Osteocyte (in vitro differentiated cells): ENCODE measurements at places on chromosomes 1 and 21. TPM values are rescaled to one million over a fixed set of nuclear protein-coding genes. Genes with fewer than 3 reads are reported as not detected.

GRCh38 chr21:44537930-44538911 is 1.8 kb downstream of the KRTAP10-1 start:
- peak; percentile 80 for DNase-seq

DNA sequence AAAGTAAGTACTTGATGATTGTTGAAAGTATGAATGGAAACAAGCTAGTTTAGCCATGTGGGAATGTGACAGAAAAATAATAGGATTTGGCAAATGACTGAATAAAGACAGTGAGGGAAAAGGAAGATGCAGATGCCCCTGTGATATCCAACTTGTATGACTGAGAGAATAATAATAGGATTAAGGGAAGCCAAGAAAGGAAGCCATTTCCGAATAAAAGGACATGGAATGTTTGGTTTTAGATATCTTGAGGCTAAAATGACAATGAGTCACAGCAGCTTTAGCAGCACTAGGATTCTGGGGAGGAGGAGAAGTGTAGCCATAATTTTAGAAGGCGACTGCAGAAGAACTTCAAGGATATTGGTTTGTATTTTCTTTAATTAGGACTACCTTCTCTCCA is 109.2 kb downstream of the TTLL7 start:
- no peak for DNase-seq

DNA sequence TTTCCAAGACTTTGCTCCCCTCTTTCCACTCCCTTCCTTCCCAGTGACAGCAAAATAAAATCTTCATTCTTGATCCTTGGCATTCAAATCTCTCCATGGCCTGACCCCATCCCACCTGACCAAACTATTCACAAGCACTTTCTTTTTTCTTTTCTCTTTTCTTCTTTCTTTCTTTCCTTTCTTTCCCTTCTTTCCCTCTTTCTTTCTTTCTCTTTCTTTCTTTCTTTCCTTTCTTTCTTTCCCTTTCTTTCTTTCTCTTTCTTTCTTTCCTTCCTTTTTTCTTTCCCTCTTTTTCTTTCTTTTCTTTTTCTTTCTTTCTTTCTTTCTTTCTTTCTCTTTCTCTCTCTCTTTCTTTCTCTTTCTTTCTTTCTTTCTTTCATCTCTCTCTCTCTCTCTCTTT is 207.1 kb downstream of the ADGRL2 start:
- no peak for DNase-seq

DNA sequence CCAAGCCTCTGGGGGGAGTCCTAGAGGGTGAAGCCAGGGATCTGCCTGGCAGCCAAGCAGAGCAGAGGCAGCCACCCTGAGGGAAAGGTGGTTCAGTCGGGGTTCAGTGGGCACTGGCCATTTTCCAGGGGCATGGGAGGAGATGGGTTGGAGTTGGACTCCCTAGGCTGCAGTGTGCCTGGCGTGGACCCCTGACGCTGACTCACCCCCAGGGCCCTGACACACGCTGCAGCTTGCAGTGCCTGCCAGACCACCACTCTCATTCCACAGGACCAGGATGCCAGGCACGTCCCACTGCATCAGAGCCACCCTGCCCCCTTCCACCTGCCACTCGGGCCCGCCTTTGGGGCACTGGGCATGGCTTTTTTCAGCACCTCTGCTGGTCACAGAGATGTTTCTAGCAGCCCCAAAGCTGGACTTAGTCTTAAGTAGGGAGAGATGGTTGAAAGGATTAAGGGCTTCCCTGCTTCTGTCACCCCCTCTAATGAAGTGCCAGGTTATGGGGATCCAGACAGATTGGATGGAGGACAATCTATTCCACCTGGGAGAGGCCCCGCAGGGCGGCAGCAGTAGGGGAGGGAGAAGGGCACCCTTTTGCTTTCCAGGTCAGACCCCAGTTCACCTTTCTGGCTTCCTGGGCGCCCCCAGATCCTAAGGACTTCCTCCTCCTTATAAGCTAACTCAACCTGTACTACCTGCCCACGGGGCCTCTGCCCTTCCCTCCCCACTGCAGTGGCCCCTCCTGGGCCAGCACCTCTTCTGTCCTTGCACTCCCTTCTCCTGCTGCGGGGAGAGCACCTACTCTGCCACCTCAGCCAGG is 1.6 kb downstream of the SYT2 start:
- DNase-seq, result peak; percentile 76

DNA sequence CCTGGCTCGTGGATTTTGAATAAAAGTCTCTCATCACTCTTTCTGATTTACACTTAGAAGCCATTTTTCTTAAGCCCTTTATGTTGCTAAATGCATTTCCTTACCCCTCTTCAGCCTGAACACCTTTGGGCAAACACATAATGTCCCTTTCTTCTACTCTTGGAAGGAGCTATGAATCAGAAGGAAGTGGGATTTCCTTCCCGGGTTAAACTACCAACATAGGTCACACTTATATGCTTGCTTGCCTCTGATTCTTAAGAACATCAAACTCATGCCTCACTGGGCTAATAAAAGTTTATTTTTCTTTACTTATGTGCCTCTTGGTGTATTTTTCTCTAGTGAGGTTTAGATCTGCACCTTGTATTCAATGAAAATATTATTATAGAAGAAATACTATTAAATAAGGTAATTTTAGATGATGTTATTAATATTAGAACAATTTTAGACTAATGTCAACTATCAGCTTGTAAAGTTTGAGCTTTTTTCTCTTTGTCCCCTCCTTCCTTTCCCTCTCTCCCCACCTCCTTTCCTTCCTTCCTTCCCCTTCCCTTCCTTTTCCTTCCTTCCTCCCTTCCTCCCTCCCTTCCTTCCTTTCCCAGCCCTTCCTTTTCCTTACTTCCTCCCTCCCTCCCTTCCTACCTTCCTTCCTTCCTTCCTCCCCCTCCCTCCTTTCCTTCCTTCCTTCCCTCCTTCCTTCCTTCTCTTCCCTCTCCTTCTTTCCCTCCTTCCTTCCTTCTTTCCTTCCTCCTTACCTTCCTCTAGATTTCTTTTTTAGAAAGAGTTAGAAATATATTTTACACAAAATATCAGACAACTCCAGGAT is 66.5 kb upstream of the KCNJ6 start:
- DNase-seq, result no peak

- DNase-seq, result no peak
Measured at GRCh38 chr21:26473471-26473870, 99.6 kb downstream of the CYYR1 start.

The SPATA6 gene
- 5.2 and 9.9 TPM in 2 replicates for total RNA-seq

The DNAI4 gene
- total RNA-seq, result 8.9 and 10.0 TPM in 2 replicates

The PPFIA4 gene
- 0.63 and 1.4 TPM in 2 replicates for total RNA-seq
